Inflammatory macrophage treated with lipopolysaccharide for 1 hour (primary cell): ENCODE measurements at places on chromosomes 11 and 22.
A peak's percentile ranks its signal among the peaks of the same experiment; 100 is the strongest.

- DNase-seq, result no peak
Observed at GRCh38 chr22:23302171-23303002, 122.1 kb downstream of the BCR start.

GRCh38 chr11:14972581-14973495, 687 bp upstream of the CALCA start:
- DNase-seq, result no peak

- peak; percentile 79 for DNase-seq
Observed at GRCh38 chr22:41919357-41920224, 4.7 kb upstream of the SHISA8 start.

DNA sequence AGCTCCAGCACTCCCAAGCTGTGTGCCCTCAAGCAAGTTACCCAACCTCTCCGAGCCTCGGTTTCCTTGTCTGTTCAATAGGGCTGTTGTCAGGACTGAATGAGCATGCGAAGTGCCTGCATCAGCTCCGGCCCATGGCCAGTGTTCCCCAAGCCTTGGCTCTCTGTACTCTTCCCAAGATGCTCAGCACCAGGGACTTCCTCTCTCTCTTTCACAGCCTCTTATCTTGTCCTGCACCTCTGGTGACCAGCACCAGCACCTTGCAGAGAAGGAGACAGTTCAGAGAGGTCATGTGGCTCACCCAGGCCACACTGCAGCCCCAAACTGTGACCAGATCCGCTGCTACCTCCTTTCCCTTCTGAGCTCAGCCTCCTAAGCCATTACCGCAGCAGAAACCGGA, 120.3 kb upstream of the ANO1 start:
- no peak for DNase-seq

- DNase-seq, result no peak
Observed at GRCh38 chr22:46891382-46891951, 129.0 kb downstream of the TBC1D22A start.

DNA sequence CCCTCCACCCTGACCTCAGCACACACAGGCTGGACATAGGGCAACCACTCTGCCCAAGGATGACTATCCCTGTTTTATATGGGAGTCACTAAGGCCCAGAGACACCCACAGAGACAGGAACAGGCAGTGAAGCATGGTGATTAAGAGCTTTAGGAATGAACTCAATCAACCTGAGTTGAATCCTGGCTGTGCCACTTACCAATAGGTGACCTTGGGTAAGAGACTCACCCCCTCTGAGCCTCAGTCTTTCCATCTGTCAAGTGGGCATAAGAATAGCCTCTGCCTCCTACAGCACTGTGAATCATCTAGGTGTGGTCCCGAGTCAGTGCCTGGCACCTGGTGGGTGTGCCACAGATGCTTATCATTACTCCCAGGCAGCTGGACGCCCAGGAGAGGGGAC, 6.8 kb downstream of the CRYBB1 start:
- no peak for DNase-seq

DNA sequence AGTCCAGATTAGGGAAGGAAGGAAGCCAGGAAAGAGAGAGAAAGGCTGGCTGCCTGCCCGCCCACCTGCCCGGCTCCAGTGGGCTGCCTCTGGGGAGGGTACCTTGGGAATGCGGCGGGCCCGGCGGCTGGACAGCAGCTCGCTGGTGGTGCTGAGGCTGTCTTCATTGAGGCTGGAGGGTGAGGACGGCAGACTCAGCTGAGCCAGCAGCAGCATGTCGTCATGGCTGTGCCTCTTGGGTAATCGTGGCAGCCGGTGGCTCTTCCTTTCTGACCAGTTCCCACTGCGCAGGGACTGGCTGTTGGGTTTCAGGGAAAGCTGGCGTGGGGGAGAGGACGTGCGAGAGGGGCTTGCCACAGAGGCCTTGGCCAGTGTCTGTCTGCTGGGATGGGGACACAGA, 32.9 kb downstream of the RPL27A start:
- DNase-seq, result peak; percentile 62

- no peak for DNase-seq
Observed at GRCh38 chr11:71964641-71965040, 34.1 kb upstream of the IL18BP start.

- DNase-seq, result no peak
Observed at GRCh38 chr11:32891657-32892354, 805 bp upstream of the QSER1 start.

DNA sequence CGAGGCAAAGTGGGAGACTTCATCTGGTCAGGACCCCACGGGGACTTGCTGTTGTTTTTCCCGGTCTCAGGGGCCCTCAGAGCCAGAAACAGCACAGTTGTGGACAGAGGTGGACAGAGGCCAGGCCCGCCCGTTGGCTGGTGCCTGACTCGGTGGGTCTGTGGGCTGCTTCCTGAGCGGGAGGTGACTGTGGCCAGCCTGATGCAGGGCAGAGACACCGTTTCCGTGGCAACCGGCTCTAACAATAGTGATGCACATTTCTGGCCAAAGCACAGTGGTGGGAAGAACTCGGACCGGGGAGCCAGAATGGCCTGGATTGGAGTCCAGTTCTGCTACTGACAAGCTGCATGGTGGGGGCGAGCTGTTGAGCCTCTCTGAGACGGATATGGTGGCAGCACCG, 58.7 kb upstream of the ATXN10 start:
- no peak for DNase-seq

DNA sequence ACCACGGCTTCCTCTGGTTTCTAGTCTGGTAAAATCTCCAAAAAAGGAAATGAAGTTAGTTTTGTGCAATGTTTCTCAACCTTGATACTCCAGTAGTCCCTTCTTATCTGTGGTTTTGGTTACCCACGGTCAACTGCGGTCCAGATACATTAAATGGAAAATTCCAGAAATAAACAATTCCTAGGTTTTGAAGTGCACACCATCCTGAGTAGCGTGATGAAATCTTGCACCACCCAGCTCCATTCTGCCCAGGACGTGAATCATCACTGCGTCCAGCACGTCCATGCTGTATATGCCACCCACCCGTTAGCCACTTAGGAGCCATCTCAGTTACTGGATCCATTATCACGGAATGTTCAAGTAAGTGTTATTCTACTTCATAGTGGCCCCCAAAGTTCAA, 117.0 kb downstream of the FBXO7 start:
- no peak for DNase-seq

DNA sequence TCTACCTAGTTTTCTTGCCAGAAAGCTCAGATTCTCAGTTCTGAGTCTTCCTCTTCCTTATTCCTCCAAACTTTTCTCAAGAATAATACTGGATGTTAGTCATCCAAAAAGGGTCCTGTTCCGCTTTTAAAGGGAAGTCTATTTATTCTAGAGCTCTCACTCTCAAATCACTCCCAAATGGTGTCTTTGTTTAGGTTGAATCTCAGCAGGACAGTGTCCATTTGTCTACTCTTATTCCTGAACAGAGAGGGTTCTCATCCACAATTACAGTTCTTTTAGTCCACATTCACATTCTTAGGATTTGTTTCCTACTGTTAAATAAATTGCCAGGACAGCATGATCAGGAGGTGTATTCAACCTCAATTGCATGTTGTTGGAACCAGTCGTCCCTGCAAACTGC, 61.3 kb downstream of the MUC15 start:
- DNase-seq, result no peak

DNA sequence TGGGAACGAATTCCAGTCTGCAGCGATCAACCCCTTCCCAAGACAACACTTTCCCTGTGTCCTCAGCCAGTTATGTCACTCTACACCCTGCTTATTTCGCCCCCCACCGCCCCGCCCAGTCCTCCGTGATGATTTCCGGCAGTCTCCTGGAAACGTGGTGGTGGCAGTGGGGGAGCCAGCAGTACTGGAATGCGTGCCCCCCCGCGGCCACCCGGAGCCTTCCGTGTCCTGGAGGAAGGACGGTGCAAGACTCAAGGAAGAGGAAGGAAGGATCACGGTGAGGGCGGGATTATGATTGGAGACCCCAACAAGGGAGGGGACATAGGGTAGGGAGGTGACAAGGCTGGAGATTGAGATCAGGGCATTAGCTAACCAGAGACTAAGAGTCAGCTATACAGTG, 4.1 kb downstream of the ROBO3 start:
- no peak for DNase-seq

DNA sequence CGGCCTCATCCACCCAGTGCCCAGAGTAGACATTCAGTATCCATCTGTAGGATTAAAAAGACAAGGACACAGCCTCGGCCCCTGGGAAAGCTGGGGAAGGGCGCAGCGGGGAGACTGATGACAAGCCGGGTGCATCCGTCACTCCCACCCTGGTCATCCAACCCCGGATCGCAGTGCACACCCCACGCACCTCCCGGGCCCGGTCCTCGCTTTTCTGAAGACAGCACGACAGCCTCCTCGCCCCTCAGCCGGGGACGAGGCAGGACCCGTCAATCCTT, 1.1 kb downstream of the FCHSD2 start:
- DNase-seq, result peak; percentile 35

DNA sequence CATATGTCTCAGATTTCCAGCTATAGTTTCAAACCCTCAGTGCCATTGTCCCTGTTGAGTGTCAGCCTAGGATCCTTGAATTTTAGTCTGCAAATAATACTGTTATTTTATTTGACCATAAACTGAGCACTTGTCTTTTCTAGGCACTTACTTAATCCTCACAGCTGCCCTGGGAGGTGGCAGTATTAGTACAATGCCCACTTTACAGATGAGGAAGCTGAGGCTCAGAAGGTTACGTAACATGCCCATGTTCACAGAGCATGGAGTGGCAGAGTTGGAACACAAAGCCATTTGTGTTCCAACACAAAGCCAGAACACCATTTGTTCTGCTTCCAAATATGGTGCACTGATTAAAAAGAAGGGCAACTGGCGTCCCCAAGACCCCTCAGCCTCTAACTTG, 38.2 kb upstream of the ALX4 start:
- no peak for DNase-seq

DNA sequence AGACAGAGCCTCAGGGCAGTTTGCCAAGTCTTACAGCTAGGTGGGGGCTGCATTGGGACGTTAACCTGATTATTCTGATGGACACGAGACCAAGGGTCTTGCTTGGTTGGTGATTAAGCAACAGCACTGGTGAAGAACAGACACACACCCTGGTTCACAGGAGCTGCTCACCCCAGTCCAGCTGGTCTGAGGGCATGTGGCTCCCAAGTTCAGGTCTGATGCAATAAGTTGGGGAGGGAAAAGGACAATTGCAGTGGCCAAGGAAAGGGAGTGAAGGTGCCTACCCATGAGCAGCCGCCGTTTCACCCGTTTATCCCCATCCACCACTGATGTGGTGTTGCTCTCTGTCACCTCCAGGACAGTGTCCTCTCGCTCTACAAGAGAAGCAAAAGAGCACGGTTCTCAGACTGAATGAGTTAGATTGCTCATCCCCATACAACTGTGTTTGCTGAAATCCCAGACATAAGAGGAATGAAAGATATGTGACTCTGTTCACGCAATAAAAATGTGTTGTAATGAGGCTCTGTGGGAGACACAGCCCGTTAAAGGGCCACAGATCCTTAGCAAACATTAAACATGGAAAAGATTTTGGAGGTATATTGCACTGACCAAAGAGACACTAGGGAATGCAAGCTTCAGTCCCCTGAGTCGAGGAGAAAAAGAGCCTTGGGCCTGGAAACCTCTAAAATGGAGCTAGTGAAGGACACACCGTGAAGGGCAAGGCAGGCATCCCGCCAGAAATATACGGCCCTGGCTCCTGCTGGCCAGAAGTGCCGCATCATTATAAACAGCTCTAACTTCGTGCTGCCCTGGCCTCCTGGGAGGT, 25.6 kb downstream of the SCUBE2 start:
- no peak for DNase-seq

DNA sequence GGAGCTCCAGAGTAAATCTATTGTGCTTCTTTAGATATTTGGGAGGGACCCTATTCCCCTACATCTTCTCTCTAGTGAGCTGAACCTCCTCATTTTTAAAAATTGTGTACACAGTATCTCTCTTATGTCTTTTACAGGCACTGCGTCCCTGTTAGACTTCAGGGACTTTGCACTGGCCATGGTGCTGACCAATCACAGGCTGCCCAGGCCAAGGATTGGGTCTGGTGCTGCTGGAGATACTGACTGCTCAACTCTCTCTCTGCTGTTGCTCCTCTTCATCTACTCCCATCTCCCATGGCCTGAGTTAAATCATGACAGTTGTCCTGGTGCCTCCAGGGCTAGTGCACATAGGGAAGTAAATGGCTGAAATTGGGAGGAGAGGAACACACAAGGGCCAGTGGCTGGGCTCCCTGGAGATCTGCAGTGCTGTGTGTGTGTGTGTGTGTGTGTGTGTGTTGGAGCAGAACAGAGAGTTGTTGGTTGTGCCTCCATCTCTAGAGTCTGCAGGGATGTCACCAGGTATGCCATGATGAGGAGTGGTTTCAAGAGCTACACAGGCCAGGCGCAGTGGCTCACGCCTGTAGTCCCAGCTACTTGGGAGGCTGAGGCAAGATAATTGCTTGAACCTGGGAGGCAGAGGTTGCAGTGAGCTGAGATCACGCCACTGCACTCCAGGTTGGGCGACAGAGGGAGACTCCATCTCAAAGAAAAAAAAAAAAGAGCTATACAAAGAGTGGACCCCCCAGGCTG, 155.3 kb downstream of the ST3GAL4 start:
- DNase-seq, result no peak

DNA sequence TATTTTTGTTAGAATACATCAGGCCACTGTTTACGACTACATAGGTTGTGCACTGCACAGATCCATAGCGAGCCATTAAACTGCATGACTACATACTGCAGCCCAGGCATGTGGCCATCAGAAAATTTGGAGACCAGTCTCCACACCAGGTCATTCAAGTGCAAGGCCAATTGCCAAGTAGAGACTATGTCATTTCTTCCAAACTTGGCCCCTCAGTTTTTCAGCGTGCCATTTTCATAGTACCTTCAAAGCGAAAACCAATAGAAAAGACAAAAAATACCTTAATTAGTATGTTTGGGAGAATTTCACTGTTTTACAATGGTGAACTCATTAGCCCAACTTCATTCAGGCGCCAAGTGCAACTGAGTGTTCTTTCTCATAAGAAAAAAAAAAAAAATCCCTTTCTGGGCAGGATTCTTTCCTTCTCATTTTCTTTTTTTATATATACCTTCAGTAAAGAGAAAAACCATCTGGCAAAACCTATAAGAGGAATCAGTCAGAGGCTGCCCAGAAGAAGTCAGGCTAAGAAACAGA, 30.4 kb downstream of the PAMR1 start:
- no peak for DNase-seq

- DNase-seq, result no peak
Observed at GRCh38 chr11:40938002-40938401, 521.5 kb downstream of the LRRC4C start.

GRCh38 chr11:3090096-3090901, 33.1 kb upstream of the CARS1 start:
- DNase-seq, result no peak

DNA sequence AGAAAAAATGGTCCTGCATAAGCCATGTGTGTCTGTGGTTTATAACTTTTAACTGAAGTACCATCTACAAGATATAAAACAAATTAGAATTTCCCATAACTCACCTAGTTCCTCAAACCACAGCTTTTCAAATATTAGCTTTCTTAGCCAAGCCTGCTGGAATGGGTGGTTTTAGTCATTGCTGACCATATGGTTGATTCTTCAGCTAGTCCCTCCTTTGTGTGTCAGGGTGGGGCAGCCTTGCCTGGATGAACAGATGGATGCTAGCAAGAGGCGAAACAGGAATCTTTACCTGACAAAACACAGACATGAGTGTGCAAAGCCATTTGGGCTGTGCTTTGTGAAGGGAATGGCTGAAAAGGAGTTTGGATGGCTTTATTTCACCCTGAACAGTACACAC, 6.9 kb upstream of the B3GNT6 start:
- DNase-seq, result no peak

GRCh38 chr22:25488244-25489020, 76.0 kb upstream of the GRK3 start:
- peak; percentile 82 for DNase-seq
